CD4-positive, alpha-beta T cell treated with Interleukin-12 subunit alpha and Interleukin-12 subunit beta, for 1 hour (primary cell): ENCODE measurements at places on chromosomes 11 and 22.

- no peak for DNase-seq
Measured at GRCh38 chr11:18312012-18312411, 9.9 kb downstream of the HPS5 start.

- no peak for DNase-seq
Measured at GRCh38 chr11:32310214-32310601, 125.1 kb downstream of the WT1 start.

GRCh38 chr11:62401811-62402210, 17.0 kb upstream of the SCGB1A1 start:
- no peak for DNase-seq

- no peak for DNase-seq
Measured at GRCh38 chr11:78426845-78427244, 9.2 kb upstream of the GAB2 start.

DNA sequence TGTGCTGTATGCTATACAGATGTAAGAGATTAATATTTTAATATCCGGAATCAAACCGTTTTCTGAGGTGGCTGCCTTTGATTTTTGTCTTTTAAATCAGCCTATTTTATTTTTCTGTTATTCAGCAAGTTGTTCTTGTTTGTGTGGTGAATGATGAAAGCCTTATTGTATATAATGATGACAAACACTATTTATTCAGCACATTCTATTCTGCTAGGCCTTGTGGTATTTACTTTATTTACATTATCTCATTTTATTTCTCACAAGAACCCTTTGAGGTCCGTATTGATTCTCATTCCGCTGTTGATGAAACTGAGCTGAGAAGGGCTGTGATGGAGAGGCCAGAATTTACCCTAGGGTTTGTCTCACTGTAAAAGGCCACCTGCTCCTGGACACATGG, 40.5 kb downstream of the KREMEN1 start:
- no peak for DNase-seq

GRCh38 chr11:27926981-27927481, 180.9 kb downstream of the KIF18A start:
- no peak for DNase-seq
